DMS79 treated with DMSO at 0.1 percent for 48 hours (cell line): ENCODE measurements at places on chromosomes 12 and 14.

- no peak for DNase-seq
These were observed 104.2 kb downstream of the C12orf50 start for GRCh38 chr12:87925021-87925420.

DNA sequence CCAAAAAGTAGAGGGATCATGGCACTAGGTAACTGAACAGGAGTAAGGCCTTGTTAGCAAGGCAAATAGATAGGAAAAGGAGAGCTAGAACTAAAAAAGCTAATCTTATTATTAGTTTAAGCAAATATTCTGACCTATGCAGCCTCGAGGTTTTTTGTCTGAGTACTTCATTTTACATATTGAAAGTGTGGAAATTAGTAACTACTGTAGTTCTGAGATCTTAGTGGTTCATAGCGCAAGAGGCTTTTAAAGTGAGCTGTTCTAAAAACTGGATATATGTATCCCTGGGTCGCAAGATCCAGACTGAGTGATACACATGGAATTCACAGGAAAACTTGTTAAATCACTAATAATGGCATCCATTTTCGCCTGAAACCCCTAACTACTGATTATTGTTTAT, 411.0 kb upstream of the SOX5 start:
- DNase-seq, result no peak

GRCh38 chr12:47913081-47913480, 8.3 kb upstream of the VDR start:
- no peak for DNase-seq

DNA sequence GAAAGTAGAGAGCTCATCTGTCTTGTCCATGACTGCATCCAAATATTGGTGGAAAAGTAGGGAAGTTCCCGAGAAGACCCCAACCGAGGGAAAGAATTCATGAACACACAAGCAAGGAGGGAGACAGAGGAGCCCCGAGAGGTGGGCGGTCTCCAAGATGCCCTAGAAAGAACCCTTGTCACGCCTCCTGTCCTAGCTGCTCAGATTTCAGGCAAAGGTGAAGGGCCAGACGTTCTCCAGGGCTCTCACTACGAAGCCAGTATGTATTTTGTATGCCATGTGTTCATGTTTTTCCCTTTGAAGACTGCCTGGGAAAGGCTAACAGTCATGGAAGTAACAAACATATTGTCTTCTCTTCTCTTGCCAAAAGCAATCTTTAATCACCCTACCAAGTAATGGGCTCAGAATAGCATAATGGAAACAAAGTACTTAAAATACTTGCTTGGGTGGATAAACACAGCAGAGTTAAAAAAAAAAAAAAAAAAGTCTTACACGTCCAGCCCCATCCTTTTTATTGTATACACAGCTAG, 99.2 kb upstream of the TBX3 start:
- peak; percentile 66 for DNase-seq

- DNase-seq, result peak; percentile 39
These were observed 439 bp downstream of the GOLGA5 start for GRCh38 chr14:92794547-92794941.

- no peak for DNase-seq
These were observed at the start of gene HOXC12 for GRCh38 chr12:53954694-53955035. Gene HOXC12 (plus strand): TSS chr12:53954903. CDS start chr12:53954930, 27 bp downstream.

DNA sequence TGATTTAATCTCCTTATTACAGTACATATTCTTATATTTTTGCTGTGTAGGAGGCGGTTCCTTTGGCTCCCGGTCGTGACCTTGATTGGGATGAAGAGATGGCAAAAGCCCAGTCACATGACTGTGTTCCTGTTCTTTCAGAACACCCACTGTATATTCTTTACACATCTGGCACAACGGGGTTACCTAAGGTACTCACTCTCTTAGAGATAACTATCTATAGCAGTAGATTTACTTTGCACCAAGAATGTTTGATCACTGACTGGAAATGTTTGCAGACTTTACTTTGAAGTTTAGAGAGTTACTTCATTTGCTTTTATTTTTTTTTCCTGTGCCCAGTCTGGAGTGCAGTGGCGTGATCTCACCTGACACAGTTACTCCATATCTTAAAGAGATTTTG, 65.2 kb downstream of the ACSS3 start:
- DNase-seq, result no peak

DNA sequence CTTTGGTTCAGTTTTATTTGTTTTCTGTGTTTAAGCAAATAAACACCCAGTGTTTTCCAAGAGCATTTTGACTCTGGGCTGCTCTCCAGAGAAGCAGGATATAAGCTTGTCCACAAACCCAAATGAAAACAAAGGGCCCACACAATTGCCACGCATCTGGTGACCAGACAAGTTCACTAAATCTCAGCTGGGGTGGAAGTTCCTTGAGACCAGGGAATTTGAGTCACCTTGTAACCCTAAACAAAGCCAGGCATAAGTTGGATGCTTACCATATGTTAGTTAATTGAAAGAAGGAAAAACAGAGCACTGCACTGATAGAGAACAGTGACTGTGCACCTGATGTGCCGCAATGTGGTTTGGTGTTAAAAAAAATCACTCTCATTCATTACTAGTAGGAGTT, 1.6 kb upstream of the TXNRD1 start:
- DNase-seq, result no peak

DNA sequence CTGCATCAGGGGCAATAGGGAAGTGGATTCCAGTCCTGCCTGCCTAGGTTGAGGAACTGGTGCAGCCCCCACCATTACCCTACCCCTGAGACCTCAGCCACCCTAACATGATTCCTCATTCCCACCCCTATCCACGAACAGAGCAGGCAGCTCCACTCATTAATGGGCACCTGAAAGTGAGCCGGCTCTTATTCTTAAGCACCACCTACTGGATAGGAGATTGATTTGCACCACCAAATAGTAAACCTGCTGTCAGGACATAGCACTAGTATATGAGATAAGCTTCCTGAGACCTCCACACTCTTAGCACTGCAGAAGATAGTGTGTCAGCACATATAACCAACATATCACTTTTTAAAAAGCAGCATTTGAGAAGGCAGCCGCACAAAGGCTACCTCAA, 573.2 kb downstream of the SOX5 start:
- DNase-seq, result no peak

- DNase-seq, result no peak
These were observed 750.5 kb upstream of the TMEM132C start for GRCh38 chr12:127516467-127516866.

- no peak for DNase-seq
These were observed 884.3 kb downstream of the GALC start for GRCh38 chr14:87108726-87109125.

- DNase-seq, result no peak
These were observed 1552.1 kb upstream of the SEL1L start for GRCh38 chr14:83085725-83086124.

GRCh38 chr12:126617312-126617711, 1552.1 kb downstream of the AACS start:
- DNase-seq, result no peak

DNA sequence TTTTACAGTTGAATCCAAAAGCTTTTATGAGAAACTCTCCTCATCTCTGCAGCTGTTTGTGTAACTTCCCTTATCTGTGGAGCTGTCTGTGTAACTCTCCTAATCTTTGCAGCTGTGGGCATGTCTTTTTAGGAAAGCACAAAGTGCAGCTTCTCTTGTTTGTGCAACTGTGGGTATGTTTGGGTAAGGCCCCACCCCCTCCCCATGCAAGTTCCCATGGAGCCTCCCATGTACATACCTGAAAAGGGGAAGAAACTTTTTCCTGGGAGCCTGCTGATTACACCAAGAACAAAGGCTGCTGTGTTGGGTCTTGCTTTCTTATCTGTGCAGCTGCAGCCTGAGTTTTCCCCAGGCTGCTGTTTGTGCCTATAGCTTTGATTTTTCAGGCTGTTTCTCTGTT, 42.7 kb upstream of the CDKN3 start:
- DNase-seq, result no peak

DNA sequence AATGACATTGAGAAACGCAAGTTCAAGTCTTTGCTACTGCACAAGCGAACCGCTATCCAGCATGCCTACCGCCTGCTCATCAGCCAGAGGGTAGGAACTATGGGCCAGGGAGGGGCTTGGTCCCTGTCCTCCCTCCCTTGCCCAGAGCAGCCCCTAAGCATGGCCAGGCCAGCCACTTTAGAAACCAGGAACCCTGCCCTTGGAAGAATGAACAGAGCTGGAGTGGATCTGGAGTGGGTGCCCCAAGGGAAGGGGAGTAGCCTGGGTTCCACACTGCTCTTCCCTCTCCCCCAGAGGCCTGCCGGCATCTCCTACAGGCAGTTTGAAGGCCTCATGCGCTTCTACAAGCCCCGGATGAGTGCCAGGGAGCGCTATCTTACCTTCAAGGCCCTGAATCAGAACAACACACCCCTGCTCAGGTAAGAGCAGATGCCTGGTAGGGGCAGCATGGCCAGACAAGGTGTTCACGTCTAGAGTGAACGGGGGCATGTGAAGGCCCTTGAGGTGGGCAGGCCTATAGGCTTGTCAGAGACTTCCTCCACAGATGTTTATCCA, 55.8 kb downstream of the TPCN1 start:
- DNase-seq, result no peak

DNA sequence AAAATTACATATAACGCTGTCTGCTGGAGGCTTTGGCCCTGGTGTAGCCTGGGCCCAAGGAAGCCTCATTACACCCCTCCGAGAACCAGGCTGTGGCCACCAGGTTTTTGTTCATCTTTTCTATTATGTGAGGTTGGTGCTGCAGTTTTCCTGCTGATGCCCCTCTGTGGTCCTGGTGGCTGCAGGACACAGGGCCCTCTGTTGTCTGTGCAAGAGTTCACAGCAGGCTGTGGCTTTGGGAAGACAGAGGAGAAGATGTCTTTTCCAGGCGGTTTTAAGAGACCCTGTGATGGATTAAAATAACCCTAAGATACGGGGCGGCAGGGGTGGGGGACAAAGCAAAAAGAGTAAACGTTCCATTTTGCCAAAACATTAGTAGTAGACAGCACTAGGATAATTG, 121.5 kb downstream of the ADGRD1 start:
- DNase-seq, result no peak

- DNase-seq, result no peak
These were observed 390.2 kb downstream of the LRIG3 start for GRCh38 chr12:58529897-58530741.

DNA sequence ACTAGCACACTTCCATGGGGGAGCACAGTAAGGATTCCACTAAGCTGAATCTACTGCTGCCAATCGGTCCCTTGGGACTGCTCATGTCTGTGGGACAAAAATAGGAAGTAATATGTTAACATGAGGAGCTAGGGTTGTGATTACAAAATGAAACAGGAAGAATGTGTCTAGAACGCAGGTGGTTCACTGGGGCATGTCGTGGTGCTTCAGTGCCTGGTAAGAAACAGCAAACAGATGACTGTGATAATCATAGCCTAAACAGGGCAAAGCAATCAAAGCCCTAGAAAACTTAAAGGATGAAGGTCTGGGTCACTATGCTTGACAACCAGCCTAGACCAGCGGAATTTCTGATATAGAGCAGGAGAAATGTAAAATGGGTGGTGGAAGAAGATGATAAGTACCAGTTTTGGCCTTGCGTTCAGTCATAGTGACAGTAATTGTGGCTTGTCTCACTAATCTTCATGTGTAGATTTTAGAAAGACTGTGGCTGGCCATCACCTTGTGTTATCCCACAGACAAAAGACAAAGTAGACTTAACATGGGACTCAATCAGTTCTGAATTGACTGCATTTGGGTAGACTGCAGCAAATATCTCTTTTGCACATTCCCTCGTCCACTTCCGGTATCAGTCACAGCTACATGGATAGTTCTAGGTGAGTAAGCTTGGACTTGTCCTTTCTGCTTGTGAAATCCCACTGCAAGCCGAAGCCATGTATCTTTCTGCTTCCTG, 51.4 kb downstream of the WASHC3 start:
- no peak for DNase-seq

GRCh38 chr14:75205591-75205990, 29.2 kb upstream of the TMED10 start:
- no peak for DNase-seq

- no peak for DNase-seq
These were observed 812.4 kb downstream of the NRXN3 start for GRCh38 chr14:78982551-78982950.

- DNase-seq, result no peak
These were observed 102.7 kb downstream of the TMEM30B start for GRCh38 chr14:61178226-61179060.

DNA sequence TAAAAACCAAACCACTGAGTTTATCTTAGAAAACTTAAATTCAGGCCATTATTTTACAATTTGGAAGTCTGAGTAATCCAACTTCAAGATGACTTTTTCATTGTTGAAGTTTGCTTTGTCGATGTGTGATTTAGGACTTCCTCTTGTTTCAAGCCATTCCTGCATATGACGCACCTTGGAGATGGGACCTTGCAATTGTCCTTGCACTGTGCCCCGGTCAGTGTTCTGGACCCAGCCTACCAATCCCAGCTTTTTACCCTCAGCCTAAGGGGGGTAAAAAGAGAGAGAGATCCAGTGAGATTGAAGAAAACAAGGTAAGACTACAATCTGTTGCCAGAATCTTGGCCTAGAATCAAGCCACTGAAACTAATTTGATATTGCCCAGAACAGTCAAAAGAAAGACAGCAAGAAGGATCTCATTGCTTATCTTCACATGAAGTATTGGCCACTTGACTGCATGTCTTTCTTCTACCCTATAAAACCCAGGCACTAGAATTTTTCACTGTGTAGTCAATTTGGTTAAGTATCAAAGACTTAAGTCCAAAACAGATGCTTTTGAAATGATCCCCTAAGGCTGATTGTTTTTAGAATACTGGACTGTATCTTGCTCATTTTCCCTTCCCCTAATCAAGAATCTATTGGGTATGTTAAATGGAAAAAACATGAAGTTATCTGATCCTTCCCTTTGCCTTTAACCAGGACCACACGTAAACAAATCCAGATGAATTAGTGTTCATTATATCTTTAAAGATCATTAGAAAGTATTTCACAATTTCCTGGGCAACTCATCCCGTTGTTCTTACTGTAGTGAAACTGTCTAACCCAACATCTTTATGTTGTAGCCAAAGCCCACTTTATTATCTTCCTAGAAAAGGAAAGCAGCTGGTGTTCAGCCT, 2.4 kb upstream of the MLH3 start:
- no peak for DNase-seq

DNA sequence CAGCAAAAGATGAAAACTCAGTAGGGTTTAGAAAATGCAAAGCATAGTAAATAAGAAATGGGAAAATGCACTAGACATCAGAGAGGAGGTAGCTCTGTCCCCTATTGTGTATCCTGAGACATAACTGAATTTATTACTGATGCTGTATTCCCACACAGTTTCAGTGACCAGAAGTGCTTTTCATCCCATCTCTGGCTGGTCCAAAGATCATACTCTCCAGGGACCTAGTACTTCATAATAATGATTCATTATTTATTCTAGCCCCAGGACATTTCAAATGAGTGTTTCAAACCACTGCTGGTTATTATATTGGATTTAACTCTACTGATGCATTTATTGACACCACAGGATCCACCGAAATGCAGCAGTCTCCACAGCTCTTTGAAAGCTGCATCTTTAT, 163.3 kb downstream of the PAWR start:
- peak; percentile 36 for DNase-seq

DNA sequence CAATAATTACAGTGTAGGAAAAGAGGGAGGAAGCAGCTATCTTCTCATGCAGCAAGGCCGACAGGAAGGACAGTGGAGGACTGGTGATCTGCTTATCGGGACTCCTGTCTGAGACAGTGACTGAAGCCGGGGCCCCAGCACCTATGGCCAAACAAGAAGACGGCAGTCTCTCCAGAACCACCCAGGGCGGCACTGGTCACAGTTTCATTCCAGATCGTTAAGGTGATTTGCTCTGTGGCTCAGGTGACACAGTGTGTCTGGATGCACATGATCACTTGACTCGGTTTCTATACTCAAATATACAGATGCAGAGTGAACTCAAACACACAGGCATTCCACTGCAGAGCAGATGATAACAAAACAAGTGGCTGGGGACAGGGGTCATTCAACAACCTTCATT, 52.1 kb upstream of the CORO1C start:
- no peak for DNase-seq

- DNase-seq, result no peak
These were observed 15.0 kb downstream of the RIN3 start for GRCh38 chr14:92528486-92529100.
